Activated CD4-positive, alpha-beta T cell treated with anti-CD3 and anti-CD28 coated beads, Interleukin-2, amount 50 U/mL, for 16 hours (primary cell): ENCODE measurements at places on chromosomes 1 and 21.

DNA sequence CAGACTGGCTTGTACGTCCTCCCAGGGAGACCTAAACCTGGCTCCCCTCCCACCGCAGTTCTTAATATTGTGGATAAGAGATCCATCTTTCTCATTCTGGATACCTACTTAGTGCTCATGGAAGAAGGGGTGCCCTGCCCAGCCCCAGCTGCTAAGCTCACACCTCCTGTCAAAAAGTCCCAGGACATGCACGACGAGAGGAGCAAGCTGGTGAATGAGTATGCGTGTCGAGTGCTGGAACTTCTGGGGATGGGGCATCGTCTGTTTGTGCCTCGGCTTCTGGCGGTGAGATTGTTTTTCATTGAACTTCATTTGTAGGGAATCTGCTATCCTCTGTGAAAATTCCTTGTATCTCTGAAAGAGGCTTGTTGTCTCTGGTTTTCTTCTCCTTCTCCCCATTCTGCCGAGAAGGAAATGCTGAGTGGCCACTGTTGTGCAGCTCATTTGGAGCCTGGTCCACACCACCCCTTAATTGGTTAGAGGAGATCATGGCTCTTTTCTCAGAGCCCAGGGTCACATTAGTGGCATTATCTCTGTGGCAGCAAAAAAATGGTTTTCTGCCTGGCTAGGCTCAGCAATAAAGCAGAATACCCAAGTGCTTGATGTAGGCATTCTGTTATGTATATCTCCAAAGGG is 199.4 kb upstream of the CACYBP start:
- DNase-seq, result no peak

DNA sequence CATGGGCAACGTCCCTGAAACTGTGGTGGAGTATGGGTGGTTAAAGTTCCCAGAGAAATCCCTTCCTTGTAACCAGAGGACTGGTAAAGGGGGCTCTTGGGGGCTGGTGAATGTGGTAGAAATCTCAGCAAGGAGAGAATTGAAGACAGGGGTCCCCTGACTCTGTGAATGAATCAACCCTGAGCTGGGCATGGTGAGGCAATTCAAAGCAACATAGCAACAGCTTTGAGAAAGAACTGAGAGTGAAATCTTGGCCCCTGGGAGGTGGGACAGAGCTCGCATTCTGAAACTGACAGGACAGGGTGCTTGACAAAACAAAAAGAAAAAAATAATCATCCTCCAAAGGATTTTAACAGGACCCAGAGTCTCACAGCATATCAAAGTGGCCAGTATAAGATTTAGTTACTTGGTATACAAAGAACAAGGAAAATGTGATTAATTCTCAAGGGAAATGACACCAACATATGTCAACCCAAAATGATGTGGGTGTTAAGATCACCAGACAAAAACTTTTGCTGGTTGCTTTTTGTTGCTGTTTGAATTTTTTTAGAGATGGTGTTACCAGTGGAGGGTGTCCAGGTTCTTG is 11.7 kb upstream of the SUMO3 start:
- DNase-seq, result no peak

DNA sequence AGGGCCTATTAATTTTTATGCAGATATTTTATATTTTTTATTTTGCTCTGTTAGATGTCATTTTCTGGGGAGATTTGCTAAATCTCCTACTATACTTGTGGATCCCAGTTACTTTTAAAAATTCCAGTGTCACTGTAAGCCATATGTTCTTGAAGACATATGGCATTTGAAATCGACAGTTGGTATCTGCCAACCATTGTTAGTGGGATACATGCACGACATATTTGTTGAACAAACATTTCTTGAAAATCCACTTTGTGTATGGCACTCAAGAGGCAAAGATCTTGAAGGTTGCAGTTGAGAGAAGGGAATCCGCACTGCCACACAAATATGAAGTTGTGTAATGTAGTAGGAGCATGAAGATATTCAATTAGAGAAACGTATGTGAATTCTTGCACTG is 287.7 kb downstream of the HHAT start:
- no peak for DNase-seq

GRCh38 chr1:79741720-79742421 is 735.3 kb upstream of the ADGRL4 start:
- no peak for DNase-seq

DNA sequence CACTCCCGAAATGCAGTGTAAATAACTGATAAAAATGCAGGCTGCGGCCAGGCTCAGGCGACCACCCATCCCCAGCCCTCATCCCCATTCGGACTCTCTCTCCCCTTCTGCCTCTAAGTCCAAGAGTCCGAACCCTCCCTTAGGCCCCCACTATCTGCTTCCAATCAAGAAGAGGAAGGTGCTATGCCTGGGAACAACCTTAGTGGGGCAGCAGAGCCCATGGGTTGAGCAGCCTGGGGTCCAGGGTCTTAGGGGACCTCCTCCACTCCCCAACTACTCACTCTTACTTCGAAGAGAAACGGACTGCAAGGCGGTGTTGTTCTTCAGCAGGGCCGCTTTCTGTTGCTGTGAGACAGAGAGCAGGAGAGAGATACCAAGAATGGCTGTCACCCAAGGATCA is 12.2 kb downstream of the ARHGEF2 start:
- no peak for DNase-seq

- DNase-seq, result no peak
These were observed 460.2 kb downstream of the KIF26B start for GRCh38 chr1:245615001-245615400.

GRCh38 chr1:153640861-153641260 is 7.0 kb downstream of the CHTOP start:
- DNase-seq, result no peak

- no peak for DNase-seq
These were observed 7.2 kb downstream of the TLCD4 start for GRCh38 chr1:95124342-95124741.

GRCh38 chr1:39701049-39701439 is 9.8 kb upstream of the HPCAL4 start:
- DNase-seq, result no peak

GRCh38 chr1:212107481-212107880 is 71.9 kb downstream of the DTL start:
- DNase-seq, result no peak

- DNase-seq, result no peak
These were observed 1659.8 kb downstream of the BRINP3 start for GRCh38 chr1:188817814-188818213.

DNA sequence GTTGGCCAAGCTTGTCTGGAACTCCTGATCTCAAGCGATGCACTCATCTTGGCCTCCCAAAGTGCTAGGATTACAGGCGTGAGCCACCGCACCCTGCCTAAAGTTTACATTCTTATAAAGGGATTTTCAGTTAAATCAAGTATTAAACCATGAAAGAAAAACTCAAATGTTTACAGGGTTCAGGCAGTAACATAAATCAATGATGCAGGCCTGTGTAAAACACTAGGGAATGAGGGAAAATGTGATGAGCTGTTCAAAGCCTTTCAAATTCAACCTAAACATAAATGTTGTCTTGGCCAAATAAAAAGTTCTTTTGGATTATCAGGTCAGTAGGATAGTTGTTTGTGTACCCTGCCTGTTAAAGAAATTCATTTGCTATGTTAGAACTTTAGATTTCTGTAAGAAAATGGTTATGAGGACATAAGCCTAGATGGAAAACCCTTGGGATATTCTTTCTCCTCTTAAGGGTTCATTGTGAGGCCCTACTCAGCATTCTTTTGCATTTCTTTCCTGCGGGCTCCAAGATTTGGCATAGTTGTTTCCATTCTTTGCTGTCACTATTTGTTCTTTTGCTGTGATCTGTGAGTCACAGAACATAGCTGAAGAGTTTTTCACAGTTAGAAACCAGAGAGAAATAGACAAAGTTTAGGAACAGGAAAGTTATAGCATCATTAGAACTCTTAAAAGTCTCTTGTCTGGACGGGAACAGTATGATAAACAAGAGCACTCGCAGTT is 8.9 kb upstream of the ZRANB2 start:
- no peak for DNase-seq

DNA sequence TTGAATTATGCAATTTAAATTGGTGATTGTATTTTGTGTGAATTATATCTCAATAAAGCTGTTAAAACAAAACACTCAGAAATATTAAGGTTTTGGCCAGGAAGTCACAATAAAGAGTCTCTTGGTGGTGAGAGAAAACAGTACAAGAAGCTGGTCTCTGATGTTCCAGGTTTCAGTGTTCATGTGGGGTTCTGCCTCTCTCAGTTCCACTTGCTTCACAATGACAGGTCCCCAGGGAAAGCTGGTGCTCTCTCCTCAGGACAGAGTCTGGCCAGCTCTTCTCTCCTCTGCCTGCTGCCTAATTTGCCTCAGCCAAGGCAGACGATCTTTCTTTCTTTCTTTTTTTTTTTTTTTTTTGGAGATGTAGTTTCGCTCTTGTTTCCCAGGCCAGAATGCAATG is 342.9 kb upstream of the PLXNA2 start:
- DNase-seq, result no peak

DNA sequence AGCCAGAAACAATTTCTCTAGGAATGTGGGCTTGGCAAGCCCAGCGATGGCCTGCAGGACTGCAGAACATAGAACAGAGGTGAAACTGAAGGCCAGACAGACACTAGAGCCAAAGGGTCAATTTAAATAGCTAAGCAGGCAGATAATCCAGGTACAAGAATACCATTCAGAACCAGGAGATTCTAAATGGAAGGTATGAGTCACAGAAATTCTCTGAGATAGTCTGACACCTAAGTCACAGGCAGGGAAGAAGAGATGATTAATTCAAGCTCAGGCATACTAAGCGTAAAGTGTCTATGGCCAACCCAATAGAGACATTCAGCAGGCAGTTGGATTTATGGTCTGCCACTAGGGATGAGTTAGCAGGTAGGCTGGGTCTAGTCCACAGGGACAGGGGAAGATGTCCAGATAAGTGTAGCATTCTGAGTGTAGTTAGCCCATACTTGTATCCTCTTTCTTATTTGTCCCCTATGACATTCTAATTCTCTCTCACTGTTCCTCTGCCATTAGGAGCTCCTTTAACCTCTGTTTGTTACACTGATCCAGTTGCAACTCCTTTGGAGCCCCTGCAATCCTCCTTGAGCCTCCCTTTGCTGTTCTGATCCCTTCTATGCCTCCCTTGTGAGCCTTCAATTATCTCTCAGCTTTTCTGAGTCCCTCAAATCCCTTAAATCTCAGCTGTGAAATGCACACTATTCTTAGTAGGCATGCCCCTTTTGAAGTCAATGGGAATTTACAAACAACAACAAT is 383.8 kb downstream of the LMO4 start:
- no peak for DNase-seq

- peak; percentile 32 for DNase-seq
These were observed 775 bp upstream of the TMEM63A start for GRCh38 chr1:225882694-225883615.

DNA sequence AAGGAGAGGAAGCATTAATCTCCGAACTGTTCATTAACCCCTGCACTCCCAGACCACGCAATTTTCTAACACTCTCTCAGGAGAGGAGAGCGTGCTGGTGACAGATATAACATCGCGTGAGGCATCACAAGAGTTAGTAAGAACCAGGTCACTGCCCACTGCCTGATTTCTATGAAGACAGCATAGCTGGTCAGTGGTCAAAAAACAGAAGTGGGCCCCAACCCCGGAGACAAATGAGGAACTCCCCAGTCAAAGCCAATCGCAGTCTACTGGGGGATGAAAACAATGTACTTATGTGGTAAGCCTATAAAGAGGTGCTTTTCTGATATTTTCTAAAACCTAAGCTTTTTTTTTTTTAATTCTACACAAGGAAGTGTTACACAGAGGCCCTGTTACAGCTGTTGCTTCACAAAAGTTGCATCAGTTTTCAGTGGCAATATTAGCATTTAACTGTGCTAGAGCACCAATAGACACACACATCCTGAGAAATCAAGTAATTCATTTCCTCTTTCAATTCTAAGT is 231.8 kb upstream of the IRF2BP2 start:
- DNase-seq, result peak; percentile 58

GRCh38 chr1:111903871-111904449 is 85.5 kb downstream of the KCND3 start:
- DNase-seq, result no peak

DNA sequence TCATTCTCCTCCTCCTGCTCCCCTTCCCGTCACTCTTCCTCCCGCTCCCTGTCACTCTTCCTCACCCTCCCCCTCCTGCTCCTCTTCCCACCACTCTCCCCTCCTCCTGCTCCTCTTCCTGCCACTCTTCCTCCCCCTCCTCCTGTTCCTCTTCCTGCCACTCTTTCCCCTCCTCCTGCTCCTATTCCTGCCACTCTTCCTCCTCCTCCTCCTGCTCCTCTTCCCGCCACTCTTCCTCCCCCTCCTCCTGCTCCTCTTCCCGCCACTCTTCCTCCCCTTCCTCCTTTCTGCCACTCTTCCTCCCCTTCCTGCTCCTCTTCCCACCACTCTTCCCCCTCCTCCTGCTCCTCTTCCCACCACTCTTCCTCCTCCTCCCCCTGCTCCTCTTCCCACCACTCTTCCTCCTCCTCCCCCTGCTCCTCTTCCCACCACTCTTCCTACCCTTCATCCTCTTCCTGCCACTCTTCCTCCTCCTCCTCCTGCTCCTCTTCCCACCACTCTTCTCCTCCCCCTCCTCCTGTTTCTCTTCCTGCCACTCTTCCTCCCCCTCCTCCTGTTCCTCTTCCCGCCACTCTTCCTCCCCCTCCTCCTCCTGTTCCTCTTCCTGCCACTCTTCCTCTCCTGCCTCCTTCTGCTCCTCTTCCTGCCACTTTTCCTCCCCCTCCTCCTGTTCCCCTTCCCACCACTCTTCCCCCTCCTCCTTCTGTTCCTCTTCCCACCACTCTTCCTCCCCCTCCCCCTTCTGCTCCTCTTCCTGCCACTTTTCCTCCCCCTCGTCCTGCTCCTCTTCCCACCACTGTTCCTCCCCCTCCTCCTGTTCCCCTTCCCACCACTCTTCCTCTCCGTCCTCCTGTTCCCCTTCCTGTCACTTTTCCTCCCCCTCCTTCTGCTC is 28.7 kb upstream of the ARTN start:
- DNase-seq, result no peak

- DNase-seq, result no peak
These were observed 54.9 kb upstream of the CRB1 start for GRCh38 chr1:197213193-197213592.

DNA sequence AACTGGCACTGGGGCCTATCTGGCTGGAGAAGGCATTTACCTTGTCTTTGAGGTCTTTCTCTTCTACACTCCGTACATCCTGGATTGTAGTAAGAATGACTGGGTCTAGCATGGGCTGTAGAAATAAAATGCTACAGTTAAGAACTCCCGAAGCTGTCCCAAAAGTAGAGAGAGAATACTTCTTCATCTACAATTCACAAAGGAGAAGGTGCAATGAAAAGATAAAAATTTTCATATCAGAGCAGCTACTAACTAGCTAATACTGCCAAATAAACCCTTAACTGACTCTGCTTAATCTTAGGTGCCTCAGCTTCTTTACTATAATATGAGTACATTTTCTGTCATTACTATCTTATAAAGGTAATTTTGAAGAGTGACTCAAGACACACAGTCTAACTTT is 55.6 kb downstream of the USP24 start:
- no peak for DNase-seq

GRCh38 chr1:1889847-1890505 is 911 bp downstream of the GNB1 start:
- peak; percentile 46 for DNase-seq

DNA sequence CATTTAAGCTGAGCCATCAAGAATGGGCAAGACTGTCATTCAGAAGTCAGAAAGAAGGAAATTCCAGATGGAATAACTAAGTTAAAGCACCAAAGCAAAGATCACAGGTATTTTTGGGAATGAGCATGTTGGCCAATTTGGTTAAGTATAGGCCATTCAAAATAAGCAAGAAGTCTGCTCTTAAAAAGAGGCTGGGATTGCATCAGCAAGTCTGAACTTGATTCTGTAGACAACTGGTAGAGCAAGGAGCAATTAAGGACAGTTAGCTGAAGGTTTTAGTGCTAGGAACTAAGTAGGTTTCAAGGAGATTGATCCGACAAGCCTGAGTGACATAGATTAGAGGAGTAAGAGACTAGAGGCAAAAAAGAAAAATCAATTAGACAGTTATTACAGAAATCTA is 8.4 kb downstream of the ANKRD45 start:
- DNase-seq, result no peak
